ENCODE measurements at places on chromosomes 11 and 22.

DNA sequence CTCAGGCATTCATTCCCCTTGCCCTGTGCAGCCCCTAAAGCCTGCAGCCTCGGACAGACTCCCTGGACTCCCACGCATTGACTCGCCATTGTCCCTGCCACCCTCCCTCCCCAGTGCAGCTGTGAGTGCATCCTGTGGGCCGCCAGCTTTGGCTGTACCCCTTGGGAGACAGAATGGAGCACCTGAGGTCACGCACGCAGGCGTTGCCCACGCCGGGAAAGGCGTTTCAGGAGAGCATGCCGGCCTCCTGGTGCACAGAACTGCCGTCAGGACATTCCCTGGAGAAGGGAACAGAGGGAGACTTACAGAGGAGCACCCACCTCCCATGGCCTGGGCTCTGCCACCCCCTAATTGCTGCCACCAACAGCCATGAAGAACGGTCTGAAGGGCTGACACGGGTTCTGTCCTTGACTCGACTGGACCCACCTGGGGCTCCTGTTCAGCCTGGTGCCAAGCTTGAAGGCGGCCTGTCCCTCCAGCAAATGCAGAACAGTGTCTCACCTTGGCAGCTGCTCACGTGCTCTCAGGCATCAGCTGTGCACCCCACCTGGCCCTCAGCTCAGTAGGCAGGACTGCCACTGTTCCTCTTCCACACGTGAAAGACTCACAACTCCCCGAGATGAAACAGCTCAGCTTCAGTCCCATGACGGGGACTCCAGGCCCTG, 503.8 kb downstream of the BRD1 start:
- DNase-seq = no peak

DNA sequence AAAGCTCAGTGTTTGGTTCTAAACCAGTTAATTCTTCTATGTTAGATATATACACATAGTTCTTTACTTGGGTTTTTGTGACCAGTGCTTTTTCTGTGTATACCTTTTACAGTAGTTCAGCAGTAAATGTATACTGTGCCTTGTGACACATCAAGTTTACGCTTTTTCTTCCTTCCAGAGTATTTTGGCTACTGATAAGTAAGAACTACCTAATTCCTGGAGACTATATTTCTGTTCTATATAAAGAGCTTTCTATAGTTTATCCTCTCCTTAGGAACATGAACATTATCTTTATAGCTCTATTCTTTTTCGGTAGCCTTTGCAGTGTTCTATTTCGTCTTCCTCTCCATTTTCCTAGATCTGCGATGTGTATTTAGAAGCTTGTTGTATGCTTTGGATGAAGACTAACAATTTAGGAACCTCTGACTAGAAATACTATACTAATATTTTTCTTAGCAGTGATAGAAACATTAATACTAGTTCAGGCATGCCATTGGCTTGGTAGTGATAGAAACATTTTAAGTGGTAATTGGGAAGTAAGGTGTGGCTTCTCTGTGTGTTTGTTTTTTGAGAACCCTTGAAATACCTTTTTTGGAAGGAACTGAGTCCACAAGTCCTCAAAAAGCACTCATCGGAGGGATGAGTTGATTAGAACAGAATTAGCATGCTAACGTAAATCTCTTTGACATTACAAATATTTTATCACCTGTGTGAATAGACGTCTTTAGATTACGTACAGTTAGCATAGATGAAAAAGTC, 74.6 kb downstream of the ARHGEF12 start:
- no peak for DNase-seq

- no peak for DNase-seq
These were observed 79.3 kb downstream of the DSCAML1 start for GRCh38 chr11:117717485-117718314.

- DNase-seq = no peak
These were observed 4.2 kb upstream of the NFAM1 start for GRCh38 chr22:42436404-42436803.

GRCh38 chr11:112121981-112122615, 35.4 kb downstream of the SDHD start:
- no peak for DNase-seq

DNA sequence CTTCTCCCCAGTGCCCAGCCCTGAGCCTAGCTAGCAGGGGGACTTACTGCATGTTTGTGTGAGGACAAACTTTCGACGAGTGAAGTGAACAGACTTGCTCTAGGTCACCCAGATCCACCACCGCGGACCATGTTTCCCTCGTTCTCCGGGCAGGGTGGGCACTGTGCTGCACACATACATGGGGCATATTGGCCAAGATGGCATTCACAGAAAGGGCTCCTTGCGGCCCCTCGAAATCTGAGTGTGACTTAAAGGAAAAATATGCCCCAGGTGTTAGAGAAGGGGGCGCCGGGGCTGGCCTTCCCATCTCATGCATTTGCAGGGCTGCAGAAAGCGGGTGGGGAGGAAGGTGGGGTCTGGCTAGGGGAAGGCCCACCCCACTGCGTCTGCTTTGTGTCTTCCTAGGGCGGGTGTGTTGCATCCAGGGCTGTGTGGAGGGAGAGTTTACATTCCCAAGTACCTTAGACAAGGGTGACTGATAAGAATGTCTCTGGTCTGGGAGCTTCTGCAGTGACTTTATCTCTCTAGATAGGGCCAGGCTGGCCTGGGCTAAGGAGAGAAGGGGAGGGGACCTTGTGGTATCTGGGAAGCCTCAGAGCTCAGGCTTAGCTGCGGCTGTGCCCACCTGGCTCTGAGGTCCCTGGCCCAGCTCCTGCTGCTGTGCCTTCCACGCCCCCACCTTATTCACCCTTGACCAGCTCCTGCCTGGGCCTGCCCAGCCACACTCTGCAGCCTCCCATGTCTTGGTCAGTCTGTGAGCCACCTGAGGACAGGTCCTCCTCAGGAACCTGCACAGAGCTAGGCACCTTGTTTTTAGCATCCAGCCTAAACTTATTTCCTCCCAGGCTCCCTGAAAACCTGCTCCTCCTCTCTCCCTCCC, 45.8 kb downstream of the LRRC32 start:
- DNase-seq = no peak

GRCh38 chr11:42249956-42250355, 790.5 kb upstream of the LRRC4C start:
- no peak for DNase-seq

DNA sequence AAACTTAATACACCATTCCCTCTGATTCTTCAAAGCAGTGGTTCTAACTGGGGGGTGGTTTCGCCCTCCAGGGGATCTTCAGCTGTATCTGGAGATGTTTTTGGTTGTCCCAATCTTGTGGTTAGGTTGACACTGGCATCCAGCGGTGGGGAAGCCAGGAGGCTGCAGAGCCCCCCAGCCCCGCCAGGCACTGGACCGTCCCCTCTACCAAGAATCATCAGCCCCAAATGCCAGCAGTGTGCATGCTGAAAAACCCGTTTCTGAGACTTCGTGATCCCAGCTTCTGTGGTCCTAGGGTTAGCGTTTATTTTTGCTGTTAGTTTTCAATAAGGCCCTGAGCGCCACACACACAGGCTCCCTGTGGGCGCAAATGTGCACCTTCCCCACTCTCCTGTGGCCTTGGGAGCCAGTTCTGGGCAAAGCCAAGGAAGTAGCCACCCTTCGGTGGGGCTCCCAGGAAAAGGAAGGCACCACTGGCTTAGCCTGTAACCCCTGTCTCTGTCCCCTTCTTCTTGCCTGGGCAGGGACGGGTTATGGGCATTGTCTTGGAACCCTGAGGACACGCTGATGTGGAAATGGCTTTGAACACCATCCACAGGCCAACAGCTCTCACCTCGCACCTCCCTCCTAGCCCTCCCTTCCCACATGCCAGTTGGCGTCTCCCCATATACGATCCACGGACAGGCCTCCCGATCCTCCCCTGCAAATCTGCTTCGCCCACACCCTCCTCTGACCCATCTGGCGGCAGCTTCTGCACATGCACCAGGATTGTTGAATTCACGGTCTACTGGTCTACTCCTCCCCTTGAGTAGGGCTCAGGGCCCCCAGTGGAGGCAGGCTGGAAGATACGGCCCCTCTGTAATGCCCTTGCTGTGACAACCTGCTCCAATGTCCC, 71.4 kb upstream of the CCND1 start:
- DNase-seq = no peak

DNA sequence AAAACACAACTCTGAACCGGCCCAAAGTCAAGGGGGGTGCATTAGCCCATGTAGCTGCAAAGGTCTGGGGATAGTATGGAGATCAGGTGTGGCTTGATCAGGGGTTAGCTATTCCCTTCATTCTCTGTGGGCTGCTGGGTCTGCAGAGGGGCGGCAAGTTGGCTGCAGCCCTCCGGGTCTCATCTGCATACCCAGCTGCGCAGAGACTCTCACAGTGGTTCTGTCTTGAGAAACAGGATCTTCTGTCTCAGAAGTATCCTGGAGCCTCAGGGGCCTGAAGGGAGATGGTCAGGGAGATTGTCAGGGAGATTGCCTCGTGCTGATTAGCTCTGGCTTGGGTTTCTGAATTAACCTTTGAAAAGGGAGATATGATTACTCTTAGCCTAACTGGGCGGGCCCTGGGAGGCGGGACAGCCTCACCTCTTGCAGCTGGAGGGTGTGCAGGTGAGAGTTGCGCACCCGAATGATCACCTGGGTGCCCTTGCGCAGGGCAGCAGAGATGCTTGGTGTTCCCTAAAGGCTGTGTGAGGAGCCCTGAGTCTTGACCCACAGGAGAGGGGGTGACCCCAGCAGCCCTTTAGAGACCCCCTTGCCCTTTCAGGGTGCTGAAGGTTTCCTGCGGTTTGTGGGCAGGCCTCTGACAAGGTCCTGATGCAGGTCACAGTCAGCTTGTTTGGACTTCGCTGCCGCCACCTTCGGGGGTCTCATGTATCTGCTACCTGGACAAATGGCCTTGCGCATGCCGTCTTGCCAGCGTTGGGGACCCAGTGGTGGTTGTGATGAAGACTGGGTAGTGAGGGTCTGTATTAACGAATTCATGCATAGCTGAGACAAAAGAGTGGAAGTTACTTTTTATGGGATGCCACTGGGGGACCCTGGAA, 7.3 kb downstream of the ARHGAP8 start:
- DNase-seq = no peak

- no peak for DNase-seq
These were observed 50.8 kb downstream of the SCN3B start for GRCh38 chr11:123603666-123604065.

DNA sequence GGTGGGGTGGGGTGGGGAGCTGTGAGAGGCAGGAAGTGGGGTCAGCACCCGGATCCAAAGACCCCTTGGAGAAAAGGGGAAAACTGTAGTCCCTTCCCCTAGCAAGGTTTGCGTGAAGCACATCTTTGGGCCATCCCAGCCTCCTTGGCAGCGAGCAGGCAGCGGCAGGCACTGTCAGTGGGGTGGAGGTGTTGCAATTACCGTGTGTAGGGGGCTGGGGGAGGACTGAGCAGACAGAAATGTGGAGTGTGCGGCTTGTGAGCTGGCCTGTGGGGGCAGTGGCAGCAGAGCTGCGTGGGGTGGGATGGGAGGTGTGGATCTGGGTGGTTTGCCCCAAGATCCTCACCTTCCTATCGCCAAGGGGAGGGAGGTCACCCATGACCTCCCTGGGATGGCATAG, 16.4 kb downstream of the DAGLA start:
- DNase-seq = no peak

GRCh38 chr11:75152651-75153427, 1.9 kb downstream of the SLCO2B1 start:
- DNase-seq = no peak

DNA sequence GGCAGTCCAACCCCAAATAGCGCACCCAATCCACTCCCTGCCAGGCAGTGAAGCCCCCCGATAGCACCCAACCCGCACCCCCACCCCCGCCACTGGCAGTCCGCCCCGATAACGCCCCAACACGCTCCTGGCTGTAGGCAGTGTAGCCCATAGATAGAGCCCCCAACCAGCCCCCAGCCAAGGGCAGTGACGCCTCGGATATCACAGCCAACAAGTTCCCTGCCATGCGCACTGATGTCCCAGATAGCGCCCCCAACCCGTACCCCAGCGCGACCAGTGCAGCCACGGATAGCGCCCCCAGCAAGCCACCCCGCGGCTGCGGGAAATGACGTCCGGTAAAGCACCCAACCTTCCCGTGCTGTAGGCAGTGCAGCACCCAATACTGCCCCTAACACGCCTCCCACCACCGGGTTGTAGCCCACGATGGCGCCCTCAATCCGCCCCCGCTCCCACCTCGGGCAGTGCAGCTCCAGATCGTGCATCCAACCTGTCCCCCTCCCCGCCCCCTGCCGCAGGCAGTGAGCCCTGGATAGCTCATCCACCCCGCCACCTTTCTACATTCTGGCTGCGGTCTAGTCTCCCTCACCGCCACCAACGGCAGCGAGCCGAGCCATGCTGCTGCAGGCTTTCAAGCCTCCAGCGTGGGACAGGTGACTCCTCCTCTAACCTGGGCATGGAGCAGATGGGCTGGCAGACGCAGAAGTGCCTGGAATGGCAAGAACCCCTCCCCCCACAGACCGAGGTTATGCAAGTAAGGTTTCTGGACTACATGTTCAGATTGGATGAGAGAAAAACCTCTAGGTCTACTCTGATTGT, 625 bp downstream of the RFPL2 start:
- DNase-seq = no peak

DNA sequence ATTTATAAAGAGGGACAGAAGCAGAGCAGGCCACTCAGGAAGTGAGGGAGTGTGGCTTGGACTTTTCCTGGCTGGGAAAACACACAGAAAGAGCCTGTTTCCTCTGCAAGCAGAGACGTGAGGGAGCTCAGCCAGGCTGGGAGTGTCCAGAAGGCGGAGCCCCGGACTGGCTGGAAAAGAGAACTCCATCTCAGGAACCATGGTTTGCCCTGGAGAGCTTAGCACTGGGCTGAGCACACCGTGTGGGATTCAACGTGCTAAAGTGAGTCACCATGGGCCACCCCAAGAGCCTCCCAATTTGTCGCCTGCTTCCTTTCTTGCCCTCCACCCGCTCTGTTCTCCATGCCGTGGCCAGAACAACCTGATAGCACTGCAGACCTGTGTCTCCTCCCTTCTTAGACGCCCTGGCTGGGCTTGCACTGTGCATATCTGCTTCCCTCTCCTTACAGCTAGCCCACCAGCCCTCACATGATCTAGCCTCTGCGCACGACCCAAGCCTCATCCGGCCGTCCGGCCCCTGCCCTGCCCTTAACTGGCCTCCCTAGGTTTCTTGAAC, 51.8 kb downstream of the GALNT18 start:
- DNase-seq = no peak

DNA sequence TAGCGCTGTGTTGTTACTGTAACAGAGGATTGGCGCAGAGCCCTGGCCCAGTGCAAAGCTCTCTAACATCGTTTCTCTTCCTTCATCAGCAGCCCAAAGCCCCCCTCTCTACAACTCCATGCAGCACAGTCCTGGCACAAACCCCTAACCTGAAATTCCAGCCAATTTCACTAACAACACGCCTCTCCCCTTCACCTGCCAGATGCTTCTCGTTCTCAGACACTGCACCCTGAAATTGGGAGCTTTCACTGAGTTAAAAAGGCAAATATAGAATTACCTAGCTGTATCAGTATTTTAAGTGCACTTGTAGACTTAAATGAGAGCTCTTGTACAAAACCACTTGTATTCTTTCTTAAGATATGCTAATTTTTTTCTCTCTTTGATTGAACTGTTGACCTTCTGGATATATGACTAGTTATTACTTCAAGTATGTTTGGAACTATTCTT, 16.3 kb downstream of the GRAP2 start:
- no peak for DNase-seq

Measured in iPS DF 6.9 (cell line).